ENCODE measurements at places on chromosomes 1 and 21.

DNA sequence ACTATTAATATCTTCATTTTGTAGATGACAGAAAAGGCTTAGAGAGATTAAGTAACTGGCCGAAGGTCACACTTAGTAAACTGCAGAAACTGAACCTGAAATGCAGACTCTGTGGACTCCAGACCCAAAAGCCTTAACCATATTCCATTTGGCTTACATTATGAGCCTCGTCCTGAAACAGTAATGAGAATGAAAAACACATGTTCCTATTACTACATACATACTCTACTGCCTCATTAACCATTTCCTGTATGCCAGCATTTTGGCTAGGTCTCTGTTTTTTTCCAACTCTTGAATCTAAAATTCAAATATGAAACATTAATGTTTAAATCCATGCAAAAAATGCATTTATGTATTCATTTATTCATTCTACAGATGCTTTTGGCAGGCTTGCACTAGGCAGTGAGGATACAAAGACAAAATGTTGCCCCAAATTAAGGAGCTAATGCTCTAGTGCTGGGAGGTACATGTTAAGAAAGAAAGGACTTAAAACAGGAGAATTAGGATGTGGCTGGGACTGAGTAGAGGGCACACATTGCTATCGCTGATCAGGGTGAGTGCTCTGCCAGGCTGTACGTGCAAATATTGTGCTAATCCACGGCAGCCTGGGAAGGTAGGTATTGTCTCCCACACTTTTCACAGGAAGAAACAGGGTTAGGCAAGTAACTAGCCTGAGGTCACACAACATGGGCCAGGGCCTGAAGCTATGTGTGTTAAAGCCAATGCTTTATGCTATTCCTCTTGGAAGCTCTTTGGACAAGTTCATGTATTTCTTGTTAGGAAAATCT, 14.0 kb downstream of the DEGS1 start:
- no peak for DNase-seq

GRCh38 chr1:35557118-35557610, at the start of gene KIAA0319L:
KIAA0319L (minus strand) TSS chr1:35557403; CDS start chr1:35554491, 2,912 bp downstream.
- peak; percentile 84 for DNase-seq

GRCh38 chr1:50109647-50110075, 941 bp downstream of the ELAVL4 start:
- peak; percentile 37 for DNase-seq

DNA sequence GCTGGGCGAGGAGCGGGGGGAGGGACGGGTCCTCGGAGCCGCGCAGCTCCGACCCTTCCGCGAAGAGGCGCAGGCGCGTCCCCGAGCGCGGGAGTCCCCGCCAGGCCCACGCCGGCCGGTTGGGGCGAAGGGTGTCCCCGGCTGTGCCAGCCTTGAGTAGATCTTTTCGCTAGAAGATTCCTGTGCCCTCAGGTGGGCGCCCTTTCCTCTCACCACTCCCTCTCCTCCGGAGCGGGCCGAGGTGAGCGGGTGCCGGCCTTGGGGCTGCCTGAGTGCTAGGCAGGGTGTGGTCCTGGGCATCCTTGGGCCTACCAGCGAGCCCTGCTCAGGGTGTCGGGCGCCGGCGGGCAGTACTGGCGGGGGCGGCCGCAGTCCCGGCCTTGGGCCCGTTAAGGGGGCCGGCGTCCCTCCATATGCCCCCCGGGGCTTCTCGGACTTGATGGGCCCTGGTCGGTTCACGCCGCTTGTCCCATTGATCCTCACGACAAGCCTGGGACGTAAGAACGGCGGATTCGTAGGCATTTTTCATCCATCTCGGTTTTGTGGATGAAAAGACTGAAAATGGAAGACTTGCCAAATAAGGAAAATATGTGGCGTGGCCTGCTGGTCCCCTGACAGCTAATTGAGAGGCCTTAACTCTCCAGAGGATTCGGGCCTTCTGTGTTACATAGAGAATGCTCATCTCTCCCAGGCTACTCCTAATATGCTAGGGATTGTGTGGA, 712 bp downstream of the DEGS1 start:
- DNase-seq, result peak; percentile 50

- DNase-seq, result no peak
Measured at GRCh38 chr1:121595089-121595488, 410.3 kb downstream of the SRGAP2C start.

DNA sequence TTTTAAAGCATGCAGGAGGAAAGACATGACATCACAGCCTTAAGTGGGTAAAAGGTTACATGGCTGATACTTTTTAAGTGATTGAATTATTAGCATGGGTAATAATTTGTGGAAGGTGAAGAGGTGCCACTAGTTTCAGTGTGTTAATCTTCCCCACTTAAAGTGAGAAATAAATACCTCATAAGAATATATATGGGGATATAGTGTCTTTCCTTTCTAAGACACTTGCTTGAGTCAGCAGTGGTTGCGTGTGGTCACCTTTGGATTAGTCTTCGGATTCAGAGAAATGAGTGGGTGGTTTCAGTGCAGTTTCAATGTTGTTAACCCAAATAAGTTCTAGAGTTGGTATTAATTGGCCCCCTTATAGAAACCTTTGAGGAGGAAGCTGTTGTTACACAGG, 94.1 kb downstream of the ADGRL2 start:
- DNase-seq, result no peak

- no peak for DNase-seq
Measured at GRCh38 chr21:24671901-24672300, 935.4 kb downstream of the MRPL39 start.

GRCh38 chr1:160258177-160258798, 4.1 kb downstream of the DCAF8 start:
- no peak for DNase-seq

DNA sequence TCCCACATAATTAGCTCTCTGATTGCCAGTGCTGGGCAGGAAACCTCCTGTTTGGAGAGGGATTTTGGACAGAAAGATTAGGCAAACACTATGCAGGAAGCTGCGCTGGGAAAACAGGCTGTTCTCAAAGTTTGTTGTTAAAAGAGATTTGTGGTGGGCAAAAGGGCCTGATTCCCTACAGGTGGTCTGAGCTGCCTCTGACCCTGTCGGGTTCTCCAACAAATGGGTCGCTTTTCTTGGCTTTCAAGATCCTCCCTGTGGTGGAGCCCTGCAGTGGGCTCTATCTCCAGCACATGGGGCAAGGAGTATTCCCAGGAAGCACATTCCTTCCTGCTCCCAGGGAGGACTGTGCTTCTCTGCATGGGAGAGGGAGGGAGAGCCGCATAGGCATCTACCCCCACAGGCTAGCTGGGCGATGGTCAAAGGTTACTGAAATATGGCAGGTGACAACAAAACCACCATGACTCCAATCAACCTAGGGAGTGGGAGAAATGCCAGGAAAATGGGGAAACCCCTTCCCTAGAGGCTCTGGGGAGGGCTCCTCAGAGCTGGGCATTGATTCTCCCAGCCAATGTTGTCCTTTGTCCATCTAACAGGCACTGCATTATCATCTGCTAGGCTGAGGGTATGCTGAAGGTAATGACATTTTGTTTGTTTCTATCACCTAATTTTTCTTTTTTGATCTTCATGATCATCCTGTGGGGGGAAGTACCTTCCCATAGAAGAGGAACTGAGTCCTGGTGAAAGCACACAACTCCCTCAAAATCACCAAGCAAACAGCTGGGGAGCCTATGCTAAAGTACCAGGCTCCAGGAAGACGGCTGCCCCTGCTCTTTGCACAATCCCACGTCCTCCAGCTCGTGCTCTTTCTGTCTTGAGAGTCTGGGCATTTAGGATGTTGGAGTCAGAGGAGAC, 85.3 kb downstream of the PLXNA2 start:
- DNase-seq, result no peak

- DNase-seq, result no peak
Measured at GRCh38 chr1:236465959-236466303, 57.9 kb upstream of the LGALS8 start.

DNA sequence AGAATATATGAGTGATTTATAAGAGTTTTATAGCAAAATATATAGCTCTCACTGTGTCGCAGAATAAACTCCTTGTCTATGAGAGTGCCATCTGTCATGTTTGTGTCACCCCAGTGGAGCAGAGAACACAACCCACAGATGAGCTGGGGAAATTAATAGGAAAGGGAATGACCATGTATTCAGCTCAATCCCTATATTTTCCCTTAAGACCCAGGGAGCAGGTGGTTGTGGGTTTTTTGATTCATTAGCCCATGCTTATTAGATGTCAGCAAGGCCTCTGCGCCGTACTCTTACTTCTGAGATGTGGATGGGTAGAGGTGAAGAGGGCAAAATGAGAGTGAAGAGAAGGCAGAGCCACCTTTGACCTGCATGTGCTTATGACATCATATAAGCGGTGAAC, 4.1 kb upstream of the GREM2 start:
- DNase-seq, result no peak

DNA sequence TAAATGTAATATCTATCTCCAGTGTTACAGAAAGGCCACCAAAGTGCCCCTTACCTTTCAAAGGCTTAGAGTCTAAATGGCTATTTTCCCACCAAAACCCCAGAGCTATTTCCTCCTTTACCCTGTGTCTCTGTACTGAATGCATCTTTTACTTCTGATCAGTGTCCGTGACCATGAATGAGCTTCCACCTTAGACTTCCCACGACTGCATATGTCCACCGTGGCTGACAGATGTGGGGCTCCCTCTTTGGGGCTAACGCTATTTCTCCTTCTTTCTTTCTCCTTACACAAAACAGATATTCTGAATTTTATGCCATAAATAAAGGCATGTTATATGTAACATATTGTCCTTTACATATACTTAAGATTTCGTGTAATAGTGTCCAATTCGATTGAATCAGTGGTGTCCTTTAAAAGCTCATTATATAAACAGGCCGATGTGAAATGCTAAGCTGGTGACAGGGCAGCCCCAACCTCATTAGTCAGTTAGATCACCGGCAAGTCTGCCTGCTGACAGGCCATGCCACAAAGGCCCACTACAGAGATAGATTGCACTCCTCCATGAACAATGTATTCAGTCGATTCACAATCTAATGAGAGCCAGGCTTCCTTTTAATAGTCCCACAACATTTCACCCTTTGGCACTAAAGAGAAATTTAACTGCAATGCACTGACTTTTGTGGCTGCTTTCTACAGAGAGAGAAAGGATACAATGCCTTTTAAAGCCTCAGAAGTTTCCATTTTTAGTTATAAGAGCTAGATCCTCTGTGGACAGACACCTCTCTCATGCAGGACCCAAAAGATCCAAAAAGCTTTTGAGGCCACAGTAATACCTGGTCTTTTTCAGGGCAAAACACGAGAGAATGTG, 297.9 kb downstream of the PCP4 start:
- DNase-seq, result no peak

GRCh38 chr1:151782741-151783140, 7.6 kb downstream of the TDRKH start:
- DNase-seq, result no peak

DNA sequence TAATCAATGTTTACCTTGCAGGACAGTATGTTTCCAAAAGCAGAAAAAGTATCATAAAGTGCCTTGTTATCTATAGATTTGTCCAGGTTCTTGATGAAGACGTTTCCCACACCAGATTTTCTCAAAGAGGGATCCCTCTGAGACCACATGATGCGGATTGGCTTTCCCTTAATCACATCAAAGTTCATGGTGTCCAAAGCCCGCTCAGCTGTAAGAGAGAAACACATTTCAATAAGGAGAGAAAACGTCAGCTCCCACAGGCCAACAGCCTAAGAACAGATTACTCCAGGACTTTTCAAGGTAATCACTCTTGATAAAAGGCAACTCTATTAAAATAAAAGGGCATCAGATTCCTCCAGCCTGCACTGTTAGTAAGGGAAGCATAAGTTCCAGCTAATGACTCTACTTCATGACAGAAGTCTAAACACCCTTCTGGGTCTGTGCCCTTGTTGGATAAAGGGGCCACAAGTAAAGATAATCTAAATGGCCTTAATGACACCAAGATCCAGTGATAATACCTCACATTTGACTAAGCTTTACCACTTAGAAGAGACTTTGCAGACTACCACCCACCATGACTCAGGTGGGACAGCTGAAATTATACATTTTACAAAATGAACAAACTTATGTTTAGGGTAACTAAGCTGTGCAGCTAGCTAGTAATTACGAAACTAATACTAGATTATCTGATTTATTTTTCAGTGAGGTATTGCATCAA, 4.1 kb downstream of the PABPC4 start:
- no peak for DNase-seq

DNA sequence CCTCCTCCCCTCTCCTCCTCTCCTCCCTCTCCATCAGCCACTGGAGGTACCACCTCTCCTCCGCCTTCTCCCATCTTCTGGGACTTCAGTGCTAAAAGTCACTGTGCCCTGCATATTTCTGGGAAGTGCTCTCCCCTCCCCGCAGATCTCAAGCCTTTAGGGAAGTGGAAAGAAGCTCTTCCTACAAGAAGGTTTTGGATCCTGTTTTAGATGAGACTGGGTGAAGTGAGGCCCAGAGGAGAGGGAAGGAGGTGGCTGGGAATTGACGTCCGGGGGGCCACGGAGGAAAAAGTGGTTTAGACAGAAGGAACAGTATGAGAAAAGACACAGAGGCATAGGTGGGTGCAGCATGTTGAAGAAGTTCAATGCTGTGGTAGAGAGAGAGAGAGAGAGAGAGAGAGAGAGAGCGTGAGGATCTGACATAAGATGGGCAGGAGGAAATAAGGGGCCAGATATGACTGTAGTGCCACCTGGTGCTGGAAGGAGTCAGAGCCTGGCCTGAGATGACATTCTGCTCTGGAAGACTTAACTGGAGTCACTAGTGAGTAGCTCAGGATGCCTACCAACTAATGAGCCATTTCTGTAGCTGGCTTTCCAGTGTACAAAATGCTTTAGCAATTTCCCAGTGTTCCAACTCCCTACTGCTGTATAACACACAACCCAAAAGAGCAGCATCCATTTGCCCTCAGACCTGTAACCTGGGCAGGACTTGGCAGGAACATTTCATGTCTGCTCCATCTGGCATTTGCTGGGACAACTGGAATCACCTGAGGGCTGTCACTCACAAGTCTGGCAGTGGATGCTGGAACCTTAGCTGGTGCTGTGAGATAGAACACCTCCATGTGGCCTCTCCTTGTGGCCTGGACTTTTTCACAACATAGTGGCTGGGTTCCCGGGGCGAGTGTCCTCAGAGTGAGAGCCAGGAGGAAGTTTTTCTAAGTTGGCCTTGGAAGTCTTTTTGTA, 16.6 kb upstream of the ZSCAN20 start:
- DNase-seq, result peak; percentile 31

DNA sequence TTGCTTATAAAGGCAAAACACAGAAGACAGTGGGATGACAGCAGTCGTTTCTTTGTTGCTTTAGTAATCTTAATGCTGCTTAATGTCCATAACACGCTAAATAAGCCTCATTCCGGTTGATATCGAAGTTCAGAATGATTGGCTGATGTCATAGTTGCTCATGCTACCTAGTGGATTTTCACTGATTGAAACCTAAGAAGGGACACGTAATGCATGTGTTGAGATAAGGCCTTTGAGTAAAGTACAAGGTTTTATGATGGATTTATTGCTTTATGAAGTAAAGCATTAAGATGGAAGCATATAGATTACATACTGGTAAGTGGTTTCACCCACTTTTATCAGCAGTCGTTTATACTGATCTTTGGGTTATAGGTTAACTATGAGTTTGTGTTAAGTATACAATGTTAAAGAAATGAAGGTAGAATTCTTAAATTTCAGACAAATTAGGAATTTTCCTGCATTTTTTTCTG, 25.1 kb downstream of the IARS2 start:
- DNase-seq, result no peak

Measured in NCI-H2107 (cell line).